Bone marrow (tissue), 2 donors: ENCODE measurements at places on chromosomes 11 and 22.

- no peak for DNase-seq
Observed at GRCh38 chr11:30467176-30467575, 119.0 kb downstream of the MPPED2 start.

DNA sequence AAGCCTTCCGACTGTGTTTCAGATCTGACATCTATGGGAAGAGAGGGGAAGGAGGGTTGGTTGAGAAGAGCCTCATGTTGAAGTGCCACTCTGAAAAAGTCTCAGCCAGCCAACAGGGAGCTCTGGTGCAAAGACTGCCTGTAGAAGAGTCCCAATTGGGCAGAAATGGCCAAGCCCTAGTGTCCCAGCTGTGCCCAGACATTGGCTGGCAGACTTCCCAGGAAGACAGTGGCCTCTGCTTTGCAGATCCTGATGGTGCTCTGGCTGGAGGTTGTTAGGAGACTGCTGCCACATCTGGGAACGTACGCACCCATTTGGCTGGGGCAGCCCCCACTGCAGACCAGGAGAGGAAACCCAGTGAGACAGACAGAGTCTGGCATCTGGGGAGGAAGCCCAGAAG lies 3.2 kb upstream of the PLA2G3 start:
- no peak for DNase-seq

GRCh38 chr11:134657631-134658030 lies 245.6 kb upstream of the B3GAT1 start:
- DNase-seq = no peak

GRCh38 chr11:115623021-115623451 lies 118.8 kb upstream of the CADM1 start:
- no peak for DNase-seq

- DNase-seq = no peak
Observed at GRCh38 chr11:134425816-134426536, 13.9 kb upstream of the B3GAT1 start.

GRCh38 chr22:50025993-50026392 lies 13.4 kb upstream of the IL17REL start:
- DNase-seq = no peak

- no peak for DNase-seq
Observed at GRCh38 chr22:38477585-38477984, 9.7 kb downstream of the KDELR3 start.

DNA sequence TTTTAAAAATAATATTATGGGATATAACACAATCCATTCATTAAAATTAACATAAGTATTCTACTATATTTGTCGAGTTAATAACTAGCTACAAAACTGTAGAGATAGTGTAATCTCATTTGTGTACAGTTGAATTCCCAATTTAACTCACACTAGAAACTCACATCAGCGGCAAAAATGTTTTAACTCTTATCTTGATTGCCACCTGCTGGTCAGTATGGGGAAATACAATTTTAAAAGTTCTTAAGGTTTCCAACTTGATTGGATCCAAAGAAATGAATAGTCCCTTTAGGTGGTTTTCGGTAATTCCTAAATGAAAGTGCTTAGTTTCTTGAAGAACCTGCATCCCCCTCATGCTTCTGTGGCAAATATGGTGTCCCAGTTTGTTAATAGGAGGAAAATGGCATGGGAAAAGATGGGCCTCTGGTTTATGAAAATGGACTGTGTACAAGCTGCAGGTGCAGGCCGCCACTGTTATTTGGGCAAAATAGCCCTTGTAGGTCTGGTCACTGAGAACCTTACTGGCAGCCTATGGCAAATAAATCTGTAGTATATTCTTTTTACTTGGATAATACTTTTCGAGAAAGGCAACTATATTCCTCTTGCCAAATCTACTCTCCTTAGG lies 33.7 kb upstream of the SLC17A6 start:
- no peak for DNase-seq

- no peak for DNase-seq
Observed at GRCh38 chr22:37455896-37456295, 28.6 kb upstream of the ELFN2 start.

GRCh38 chr11:19644316-19644715 lies 68.3 kb upstream of the NAV2 start:
- DNase-seq = no peak

GRCh38 chr11:1656670-1657069 lies 27.1 kb downstream of the KRTAP5-5 start:
- DNase-seq = no peak

GRCh38 chr11:60334005-60334620 lies 7.1 kb downstream of the MS4A6E start:
- peak; percentile 74 for DNase-seq

GRCh38 chr11:43872995-43873394 lies 7.6 kb upstream of the ALKBH3 start:
- DNase-seq = no peak

DNA sequence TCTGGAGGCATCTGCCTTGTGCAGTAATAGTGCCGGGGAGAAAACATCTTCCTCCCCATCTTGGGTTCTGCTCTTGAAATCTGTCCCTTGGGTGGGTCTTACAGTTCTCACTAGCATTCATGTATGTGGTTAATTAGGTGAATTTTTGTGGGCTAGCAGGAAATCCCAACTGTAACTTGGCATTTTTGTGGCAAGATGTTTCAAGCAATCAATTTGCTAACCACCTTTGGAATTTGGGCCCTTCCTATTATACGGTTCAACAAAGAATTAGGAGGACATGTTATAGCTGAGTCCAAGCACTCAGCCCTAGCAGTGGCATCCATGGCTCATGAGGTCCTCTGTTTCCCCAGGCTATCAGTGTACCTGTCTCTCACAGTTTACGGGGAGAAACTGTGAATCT lies 89.1 kb upstream of the MTNR1B start:
- no peak for DNase-seq

GRCh38 chr11:99368583-99368982 lies 347.8 kb downstream of the CNTN5 start:
- no peak for DNase-seq

DNA sequence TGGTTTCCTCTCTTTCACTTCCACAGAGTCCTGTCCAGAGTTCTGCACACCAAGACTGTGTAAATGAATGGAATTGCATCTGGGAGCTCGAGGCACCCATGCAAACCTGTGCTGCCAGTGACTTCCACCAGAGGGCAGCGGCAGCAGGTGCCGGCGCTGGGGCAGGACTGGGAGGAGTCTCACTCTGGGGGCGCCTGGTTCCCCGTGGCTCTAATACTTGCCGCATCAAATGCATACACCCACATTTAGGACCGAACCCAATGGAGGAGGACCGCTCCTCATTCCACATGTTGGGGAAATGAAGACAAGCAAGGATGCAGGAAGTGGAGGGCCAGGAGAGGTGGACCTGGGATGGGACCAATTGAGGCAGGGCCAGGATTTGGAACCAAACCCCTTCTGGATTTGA lies 1.1 kb upstream of the CD6 start:
- peak; percentile 16 for DNase-seq

DNA sequence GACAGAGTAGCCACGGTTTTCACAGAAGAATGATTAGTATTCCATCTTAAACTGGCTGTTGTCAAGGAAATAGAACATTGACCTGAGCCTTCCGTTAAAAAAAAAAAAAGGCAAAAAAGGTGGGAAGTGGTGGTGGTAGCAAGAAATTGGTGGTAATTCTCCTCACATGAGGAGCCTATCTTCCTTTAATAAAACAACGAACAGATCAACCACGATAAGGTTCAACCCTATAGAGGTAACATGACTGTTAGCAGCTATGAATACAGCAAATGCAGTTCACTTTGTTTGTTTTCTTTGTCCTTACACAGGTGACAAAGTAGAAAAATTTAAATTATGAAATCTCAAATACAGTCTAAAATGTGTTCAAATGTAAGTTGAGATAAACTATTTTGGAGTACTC lies 181.6 kb downstream of the TTC28 start:
- no peak for DNase-seq

DNA sequence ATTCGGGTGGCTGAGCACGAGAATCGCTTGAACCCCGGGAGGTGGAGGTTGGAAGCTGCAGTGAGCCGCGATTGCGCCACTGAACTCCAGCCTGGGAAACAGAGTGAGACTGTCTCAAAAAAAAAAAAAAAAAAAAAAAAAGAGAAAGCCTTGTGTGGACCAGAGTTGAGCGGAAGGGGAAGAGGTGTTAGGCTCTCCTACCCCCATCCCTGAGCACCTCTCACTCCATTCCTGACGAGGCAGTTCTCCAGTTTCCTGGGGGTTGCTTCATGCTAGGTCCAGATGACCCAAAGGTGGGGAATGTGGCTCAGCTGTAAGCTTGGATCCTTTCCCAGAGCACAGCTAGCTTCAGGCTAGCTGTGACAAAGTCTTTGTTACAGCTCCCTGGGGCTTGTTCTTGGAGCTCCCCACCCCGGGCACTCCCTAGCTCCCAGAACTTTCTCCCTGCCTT lies 8.8 kb upstream of the DNAL4 start:
- DNase-seq = no peak

- no peak for DNase-seq
Observed at GRCh38 chr11:134071306-134071705, 2.4 kb downstream of the JAM3 start.

DNA sequence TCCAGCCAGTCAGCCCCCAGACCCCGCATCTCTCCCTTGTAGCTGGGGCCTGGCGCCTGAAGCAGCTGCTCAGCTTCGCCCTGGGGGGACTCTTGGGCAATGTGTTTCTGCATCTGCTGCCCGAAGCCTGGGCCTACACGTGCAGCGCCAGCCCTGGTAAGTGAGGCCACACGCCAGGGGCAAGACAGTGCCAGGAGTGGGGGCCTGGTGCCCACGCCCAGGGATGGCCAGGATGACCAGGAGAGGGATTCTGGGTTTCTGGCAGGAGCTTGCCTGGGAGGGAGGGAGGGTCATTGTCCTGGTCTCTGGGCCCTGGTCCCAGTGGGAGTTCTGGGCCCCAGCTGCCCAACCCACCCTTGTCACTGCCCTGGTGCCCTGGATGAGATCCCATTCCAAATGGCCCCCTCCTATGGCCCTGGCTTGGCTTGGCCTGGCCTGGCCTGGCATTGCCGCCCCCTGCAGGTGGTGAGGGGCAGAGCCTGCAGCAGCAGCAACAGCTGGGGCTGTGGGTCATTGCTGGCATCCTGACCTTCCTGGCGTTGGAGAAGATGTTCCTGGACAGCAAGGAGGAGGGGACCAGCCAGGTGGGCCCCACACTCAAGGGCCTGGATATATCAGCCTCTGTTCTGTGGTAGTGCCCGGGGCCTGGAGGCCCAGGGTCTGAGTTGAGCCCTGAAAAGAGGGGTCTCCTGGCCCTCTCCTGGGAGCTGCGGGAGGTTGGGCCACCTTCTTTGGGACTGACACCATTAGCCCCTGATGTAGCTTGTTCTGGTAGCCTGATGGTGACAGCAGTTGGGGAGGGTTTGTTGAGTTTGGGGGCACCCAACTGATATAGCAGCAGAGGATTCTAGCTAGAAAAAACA lies 3.7 kb downstream of the SLC39A13 start:
- DNase-seq = peak; percentile 10

- DNase-seq = no peak
Observed at GRCh38 chr11:71490731-71491390, 36.2 kb upstream of the KRTAP5-7 start.

- DNase-seq = no peak
Observed at GRCh38 chr22:23072911-23073491, 2.7 kb downstream of the GNAZ start.

DNA sequence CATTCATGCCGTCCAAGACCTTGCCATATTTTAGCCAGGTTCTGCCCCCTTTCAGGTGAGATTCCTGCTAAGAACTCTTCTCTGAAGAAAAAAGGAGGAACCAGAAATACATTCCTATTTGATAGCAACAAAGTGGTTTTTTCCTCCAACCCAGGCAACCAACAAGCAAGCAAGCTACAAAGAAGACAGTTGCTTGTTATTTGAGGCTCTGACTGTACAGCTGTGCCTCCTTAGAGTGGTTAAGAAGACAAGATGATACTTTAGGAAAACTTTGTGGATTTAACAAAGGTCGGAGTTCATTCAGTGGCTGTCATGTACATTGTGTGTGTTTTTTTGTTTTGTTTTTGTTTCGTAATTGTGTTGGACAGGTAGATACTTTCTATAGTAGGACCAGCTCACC lies 21.7 kb downstream of the TEAD1 start:
- no peak for DNase-seq

GRCh38 chr11:129637473-129637872 lies 178.2 kb upstream of the TMEM45B start:
- DNase-seq = no peak

- DNase-seq = no peak
Observed at GRCh38 chr11:83120327-83120726, 36.6 kb upstream of the PCF11 start.
